ENCODE measurements at places on chromosomes 12 and 14. TPM values are rescaled to one million over a fixed set of nuclear protein-coding genes. Genes with fewer than 3 reads are reported as not detected.

The DAO gene
- not detected for total RNA-seq

The ACOT6 gene
- not detected for total RNA-seq

The PLEKHA5 gene
- 44.2 TPM for total RNA-seq

The RAP1B gene
- 261 TPM for total RNA-seq

The SLC2A3 gene
- 72.0 TPM for total RNA-seq

The NKX2-1 gene
- 13.4 TPM for total RNA-seq
